ENCODE measurements at places on chromosomes 2 and 18. TPM values are rescaled to one million over a fixed set of nuclear protein-coding genes. Genes with fewer than 3 reads are reported as not detected.

DNA sequence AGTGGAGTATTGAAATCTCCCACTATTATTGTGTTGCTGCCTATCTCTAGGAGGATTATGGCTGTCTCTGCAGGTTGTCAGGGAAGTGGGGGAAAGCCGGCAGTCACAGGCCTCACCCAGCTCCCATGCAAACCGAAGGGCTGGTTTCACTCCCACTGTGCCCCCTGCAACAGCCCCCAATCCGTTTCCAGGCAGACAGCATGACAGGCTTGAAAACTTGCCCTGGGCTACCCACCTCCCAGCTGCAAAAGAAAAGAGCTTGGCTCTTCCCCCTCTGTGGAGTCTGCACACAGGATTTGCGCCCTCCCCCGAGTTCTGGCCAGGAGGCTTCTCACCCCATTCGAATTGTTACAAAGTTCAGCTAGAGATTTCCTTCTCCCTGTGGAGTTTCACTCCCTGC, 87.4 kb upstream of the MSTN start:
- no peak for DNase-seq

DNA sequence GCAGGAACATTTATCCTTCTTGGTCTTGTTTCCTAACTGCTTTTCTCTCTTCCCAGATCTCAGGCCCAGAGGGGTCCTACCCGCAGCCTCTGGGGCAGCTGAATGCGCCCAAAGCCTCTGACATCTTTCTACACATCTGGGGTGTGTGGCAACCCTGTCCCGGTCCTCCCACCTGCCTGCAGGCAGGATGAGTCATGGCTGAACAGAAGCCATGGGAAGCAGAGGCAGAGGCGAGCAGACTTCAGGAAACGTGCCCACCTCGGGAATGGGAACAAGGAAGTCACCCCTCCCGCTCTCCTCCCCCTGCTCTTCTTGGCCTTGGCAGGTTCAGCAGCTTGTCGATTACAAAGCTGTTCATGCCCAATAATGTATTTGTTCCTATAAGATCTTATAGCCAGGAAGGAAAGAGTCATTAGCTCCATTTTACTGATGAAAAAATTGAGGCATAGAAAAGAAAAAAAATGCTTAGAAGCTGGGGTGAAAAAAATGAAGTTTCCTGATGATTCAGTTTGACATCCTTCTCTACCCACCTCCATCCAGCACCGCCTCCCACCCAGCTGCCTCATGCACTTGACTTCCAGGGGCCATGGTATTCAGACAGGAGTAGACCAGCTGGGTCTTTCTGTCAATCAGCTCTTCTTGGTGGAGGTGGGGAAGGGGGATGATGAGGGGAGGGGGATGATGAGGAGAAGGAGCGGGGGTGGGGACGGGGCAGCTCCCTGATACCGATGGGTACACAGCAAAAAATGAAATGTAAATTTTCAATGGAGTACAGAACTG, 10.4 kb upstream of the KCNF1 start:
- peak; percentile 63 for DNase-seq

GRCh38 chr18:9791991-9792390, 83.9 kb downstream of the RAB31 start:
- no peak for DNase-seq

GRCh38 chr2:84963692-84964405, 7.1 kb upstream of the KCMF1 start:
- DNase-seq: peak; percentile 61

- no peak for DNase-seq
These were observed 9.0 kb upstream of the HAAO start for GRCh38 chr2:42801381-42801780.

- DNase-seq: no peak
These were observed 111.0 kb downstream of the LIPG start for GRCh38 chr18:49672853-49673252.

GRCh38 chr2:163779970-163780597, 44.3 kb upstream of the FIGN start:
- no peak for DNase-seq

DNA sequence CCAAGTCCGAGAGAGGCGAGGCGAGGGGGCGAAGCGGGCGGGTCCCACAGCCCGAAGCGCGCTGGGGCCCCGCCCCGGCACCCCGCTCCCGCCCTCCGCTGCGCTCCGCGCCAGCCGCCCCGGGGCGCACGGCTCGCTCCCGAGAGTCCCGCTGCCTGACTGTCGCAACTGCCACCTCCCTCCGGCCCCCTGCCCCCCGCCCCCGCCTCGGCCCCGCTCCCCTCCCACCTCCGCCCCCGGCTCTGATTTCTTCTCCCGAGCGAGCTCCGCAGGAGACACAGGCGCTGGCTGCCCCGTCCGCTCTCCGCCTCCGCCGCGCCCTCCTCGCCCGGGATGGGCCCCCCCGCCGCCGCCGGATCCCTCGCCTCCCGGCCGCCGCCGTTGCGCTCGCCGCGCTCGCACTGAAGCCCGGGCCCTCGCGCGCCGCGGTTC, at the start of gene WNT6:
WNT6 (plus strand) TSS at position 250 of the 432 bp plus-strand sequence. CDS start 233 bp downstream, outside the sequence.
- no peak for DNase-seq

- DNase-seq: no peak
These were observed 62.0 kb downstream of the TGIF1 start for GRCh38 chr18:3511980-3512379.

GRCh38 chr2:103875131-103875530, 978.8 kb upstream of the POU3F3 start:
- DNase-seq: no peak

GRCh38 chr2:149038442-149039212, at the start of gene LYPD6B:
TSS of gene LYPD6B (plus strand) at chr2:149038699. CDS start at chr2:149130949, 92,250 bp downstream.
- DNase-seq: peak; percentile 75

GRCh38 chr2:23390152-23390551, 5.2 kb downstream of the KLHL29 start:
- no peak for DNase-seq

GRCh38 chr2:144464730-144465129, 55.2 kb downstream of the ZEB2 start:
- DNase-seq: no peak

DNA sequence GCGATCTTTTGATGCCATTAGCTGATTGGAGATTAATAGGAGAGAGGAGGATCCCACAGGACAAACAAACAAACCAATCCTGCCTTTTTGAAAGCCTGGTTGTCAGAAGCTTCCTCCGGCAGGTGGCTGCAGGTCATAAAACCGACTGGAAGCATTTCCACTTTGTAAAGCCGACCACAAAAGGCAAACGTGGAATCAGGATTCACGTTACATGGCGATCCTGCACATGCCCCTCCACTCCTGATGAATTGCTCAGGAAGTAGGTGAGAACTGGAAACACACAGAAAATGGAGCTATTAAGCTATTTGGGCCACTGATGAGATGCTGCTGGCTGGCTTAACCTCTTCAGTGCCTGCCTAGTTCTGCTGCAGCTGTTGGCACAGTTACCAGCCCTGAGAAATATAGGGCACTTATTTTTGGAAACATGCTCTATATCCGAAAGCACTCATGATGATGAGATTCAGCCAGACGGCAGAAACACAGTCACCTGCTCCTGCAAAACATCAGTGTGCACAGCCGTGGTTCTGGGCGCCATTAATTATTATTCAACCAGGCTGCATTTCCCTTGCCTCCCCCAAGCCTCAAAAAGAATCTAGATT, 110.3 kb upstream of the ST6GAL2 start:
- no peak for DNase-seq

DNA sequence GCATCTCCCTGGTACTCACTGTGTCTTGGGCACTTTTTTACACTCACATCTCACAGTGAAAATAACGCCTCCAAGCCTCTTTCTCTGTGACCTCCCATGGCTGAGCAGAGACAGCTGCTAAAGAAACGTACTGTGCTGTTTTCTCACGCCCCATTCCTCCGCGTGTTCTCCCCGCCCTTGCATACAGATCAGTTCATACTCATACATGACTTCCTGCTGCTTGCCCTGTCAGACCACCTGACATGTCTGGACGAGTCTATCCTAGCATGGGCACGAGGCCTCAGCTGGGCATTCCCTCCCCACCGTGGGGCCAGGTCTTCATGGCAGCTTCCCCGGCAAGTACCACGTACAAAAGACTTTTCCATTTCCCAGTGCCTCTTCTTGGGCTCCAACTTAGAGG, 21.2 kb upstream of the IL1A start:
- DNase-seq: no peak

GRCh38 chr2:112788653-112789052, 4.4 kb upstream of the IL1A start:
- DNase-seq: no peak

- DNase-seq: no peak
These were observed 61.2 kb upstream of the CUL3 start for GRCh38 chr2:224646242-224646846.

ESPNL gene
- 2.5 TPM for total RNA-seq

DCDC2C gene
- total RNA-seq: not detected

FBXO36 gene
- 2.6 TPM for total RNA-seq

DSG1 gene
- total RNA-seq: not detected

STARD6 gene
- total RNA-seq: not detected

TUBA4B gene
- total RNA-seq: not detected

CMPK2 gene
- 7.4 TPM for total RNA-seq

C2orf81 gene
- 2.3 TPM for total RNA-seq

Measured in Peyer's patch (tissue), 4 donors.